Urinary bladder (tissue), 4 donors: ENCODE measurements at places on chromosomes 7 and 10. TPM values are rescaled to one million over a fixed set of nuclear protein-coding genes. Genes with fewer than 3 reads are reported as not detected.

The NPY4R gene
- not detected for polyA plus RNA-seq

The BEND7 gene
- polyA plus RNA-seq, result 8.0 TPM

DNA sequence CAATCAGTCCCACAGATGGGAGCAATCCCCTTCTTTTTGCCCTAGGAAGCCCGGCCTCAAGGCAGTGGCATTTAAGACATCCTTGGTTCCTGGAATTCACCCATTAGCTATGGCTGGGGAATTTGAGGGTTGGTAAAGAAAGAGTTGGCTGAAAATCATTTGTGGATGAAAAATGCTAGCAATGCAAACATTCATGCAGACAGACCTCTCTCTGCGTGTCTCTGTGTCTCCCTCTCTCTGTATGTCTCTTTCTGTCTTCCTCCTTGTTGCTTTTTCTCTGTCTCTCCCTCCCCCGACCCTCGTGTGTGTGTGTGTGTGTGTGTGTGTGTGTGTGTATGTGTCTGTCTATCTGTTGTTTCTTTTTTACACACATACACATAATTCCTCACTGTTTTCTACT lies 19.4 kb downstream of the LDB3 start:
- no peak for DNase-seq

The CYTH3 gene
- 23.5 TPM for polyA plus RNA-seq

The MMP21 gene
- not detected for polyA plus RNA-seq

- no peak for DNase-seq
Measured at GRCh38 chr7:22329816-22330524, 27.0 kb downstream of the RAPGEF5 start.

GRCh38 chr10:88478256-88478655 lies 104.9 kb downstream of the RNLS start:
- DNase-seq, result no peak

DNA sequence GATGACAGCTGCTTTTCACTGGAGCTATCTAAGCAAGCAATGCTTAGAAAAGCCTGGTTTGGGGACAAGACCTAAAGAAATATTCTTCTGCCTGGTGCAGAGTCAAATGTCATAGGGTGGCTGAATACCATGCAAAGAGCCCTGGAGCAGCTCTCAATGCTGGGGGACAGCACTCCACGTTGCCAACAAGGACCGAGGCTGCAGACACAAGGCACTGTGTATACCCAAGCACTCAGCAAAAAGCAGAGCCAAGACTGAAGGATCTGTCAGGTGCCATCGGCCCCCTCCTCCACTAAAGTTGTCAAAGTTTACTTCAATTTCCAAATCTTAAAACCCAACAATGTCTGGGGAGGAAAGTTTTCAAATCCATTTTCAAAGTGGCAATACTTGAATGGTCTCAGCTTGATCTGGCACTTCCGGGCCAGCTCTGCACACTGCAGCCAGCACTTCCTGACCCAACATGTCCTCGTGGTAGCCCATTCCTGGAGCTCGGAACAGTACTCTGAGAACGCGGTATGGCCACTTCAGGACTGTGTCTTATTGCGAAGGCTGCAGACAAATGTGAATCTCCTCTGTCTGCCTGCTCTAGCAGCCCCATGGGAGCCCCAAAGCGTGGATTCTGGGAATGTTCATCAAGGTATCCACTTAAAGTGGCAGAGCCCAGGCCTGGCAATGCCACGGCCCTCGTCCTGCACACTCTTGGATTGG lies 191.8 kb downstream of the TNS3 start:
- no peak for DNase-seq

- DNase-seq, result no peak
Measured at GRCh38 chr10:1939016-1939415, 201.7 kb upstream of the ADARB2 start.

DNA sequence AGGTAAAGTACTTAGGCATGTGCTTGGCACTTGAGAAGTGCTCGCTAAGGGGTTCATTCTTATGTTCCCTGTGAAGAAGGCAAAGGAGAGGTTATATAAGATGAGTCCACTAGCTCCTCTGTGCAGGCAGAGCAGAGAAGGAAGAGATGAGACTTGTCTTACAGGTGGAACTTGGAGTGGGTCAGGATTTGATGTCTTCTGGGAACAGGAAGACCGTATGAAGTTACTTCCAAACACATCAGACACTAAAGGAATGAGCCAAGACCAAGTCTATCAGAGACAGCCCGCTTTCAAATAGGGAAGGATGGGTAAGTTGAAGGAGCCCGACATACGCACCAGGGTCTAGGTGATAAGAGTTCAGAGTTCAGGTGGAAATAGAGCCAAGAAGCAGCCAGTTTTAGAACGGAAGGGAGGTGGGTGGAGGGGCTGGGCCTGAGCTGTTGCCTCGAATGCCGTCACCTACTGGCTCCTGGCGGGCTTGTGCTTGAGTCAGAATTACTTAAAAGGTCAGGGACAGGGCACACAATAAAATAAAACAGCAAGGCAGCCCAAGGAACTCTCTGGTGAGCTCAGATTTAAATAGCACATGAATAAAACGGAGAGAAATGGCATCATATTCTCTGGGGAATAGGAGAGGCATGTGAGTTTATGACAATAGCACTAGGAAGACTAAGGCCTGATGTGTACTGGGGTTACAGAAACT lies 56.1 kb upstream of the GRB10 start:
- DNase-seq, result no peak

GRCh38 chr7:71900556-71900955 lies 511.6 kb downstream of the CALN1 start:
- DNase-seq, result no peak

The DLX5 gene
- 0.20 TPM for polyA plus RNA-seq

- DNase-seq, result no peak
Measured at GRCh38 chr7:131803816-131804215, 247.4 kb upstream of the PODXL start.

GRCh38 chr7:80552031-80552694 lies 40.3 kb upstream of the GNAT3 start:
- no peak for DNase-seq

The ATOH7 gene
- polyA plus RNA-seq, result 0.06 TPM

DNA sequence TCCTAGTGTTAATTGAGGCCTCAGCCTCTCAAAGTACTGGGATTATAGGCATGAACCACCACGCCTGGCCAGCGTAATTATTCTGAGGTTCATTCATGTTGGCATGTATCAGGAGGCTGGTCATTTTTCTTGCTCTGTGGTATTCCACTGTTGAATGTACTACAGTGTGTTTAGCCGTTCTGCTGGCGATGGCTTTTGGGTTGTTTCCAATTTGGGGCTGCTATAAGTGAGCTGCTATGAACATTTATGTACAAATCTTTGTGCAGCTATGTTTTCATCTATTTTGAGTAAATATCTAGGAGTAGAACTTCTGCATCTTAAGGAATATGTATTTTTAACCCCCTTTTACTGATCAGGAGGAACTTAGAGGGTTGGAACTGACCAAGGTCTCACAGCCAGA lies 145.8 kb downstream of the AUTS2 start:
- DNase-seq, result no peak

The MARCHF5 gene
- polyA plus RNA-seq, result 20.9 TPM

- no peak for DNase-seq
Measured at GRCh38 chr10:131314799-131315198, 3.3 kb upstream of the TCERG1L start.

- DNase-seq, result no peak
Measured at GRCh38 chr10:15324611-15325010, 46.5 kb downstream of the FAM171A1 start.

The ADCY1 gene
- 1.2 TPM for polyA plus RNA-seq

The LIPF gene
- polyA plus RNA-seq, result not detected

DNA sequence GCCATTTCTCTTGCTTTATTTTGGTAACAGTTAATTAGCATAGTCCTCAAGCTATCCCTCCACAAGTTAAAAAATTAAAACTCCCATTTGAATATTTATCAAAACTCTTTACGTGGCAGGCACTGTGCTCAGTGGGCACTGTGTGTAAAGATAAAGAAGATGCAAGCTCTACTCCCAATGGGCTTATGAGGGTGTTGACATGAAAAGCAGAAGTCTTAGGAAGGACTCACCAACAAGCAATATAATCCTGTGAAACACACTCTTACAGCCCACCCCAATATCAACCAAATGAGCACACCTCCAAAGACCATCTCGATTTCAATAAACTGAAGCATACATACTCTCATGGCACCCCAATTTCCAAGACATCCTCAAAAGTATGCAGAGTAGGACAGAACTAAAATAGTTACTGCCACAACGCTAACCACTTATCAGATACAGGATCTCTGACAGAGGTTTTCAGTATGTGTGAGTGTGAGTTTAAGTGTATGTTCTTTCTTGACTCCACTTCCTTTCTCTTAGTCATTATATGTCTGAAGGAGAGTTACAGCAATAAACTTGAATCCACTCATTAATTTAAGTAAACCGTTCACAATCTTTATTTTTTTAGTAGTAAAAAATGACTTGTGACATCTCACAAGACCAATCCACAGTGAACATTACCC lies 120.0 kb downstream of the PDE1C start:
- DNase-seq, result no peak

- DNase-seq, result no peak
Measured at GRCh38 chr7:20932785-20933527, 146.3 kb upstream of the SP8 start.

The AFAP1L2 gene
- polyA plus RNA-seq, result 9.1 TPM

DNA sequence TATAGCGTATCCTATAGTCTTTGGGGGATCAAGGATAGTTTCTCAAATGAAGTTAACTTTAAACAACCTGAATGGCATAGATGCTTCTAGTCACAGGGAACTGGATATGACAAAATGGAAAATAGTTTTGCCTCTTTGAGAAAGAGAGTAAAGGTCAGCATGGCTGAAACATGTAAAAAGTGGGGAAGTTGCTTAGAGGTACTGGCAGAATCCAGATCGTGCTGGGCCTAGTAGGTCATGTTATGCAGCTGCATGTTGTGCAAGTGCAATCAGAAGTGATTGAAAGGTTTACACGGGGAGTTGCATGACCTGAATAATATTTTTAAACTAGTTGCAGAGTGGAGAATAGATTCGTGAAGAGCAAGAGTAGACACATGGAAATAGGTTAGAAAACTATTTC lies 201.1 kb upstream of the HDAC9 start:
- DNase-seq, result no peak

GRCh38 chr10:78321500-78321899 lies 287.8 kb downstream of the RPS24 start:
- no peak for DNase-seq

The PRSS37 gene
- not detected for polyA plus RNA-seq

DNA sequence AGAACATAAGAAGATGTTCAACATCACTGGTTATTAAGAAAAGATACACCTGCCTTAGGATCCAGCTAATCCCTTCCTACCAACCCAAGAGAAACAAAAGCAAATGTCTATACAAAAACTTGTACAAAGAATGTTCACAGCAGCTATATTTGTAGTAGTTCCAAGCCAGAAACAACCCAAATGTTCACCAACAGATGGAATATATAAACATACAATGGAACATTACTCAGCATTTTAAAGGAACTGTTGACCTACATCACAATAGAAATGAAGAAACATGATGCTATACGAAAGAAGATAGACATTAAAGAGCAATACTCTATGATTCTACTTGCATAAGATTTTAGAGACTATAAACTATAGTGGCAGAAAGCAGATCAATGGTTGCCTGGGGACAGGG lies 149.4 kb downstream of the ZNF438 start:
- no peak for DNase-seq

DNA sequence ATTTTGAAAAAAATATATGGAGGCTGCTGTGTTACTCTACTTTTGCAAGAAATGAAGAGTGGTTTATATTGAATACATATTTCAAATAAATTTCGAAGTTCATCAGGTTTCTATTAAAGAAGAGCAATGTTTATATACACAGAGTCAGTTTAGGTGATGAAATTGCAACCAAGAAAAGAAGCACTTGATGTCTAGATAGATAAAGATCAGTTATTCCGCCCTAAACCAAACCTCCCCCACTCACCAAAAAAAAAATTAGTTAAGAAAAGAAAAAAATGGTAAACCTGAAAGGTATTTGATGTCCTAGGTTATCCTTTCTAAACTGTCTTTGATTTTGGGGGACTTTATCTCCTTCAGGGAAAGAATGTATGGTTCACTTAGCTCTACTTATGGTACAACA lies 111.8 kb downstream of the SKIDA1 start:
- no peak for DNase-seq

DNA sequence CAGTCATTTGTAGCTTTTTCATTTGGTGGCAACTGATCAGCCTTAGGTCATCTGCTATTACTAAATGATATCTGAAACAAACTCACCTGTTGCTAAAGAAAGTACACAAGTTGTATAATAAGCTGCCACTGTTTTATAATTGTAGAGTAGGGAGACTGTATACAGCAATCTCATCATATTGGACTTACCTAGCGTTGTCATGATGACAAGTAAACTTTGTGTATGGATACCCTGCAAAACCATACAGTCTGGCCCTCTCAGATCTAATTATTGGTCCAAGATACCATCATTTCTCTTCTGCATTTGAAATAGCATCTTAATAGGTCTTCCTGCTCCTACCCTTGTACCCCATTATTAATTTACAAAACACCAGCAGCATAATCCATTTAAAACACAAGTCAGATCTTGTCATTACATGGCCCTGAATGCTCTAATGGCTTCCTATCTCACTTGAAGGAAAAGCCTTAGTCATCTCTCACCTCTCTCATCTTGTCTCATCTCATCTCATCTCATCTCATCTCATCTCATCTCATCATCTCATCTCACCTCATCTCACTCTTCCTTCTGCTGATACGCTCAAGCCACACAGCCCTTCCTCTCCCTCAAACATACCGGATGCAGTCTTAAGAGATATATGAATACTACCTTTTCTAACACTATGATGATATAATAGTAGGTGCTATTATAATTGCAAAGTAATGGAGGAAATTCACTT lies 540.6 kb downstream of the MDFIC start:
- DNase-seq, result no peak

DNA sequence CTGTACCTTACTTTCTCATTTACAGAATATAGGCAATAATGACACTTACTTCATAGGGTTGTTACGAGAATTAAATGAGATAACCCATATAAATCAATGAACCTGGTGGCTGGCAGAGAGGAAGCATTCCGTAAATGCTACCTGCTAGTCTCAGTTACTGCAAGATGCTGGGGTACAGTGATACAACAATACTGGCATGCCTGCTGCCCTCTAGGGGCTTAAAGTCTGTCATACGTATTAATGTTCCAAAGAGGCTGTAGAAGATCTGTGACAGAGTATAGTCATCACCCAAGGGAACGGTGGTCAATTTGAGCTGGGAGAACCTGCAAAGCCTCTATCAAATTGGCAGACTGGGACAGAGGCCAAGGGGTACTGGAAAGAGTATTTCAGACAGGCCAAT lies 421.5 kb downstream of the GPAM start:
- DNase-seq, result no peak

GRCh38 chr7:102064361-102065025 lies 222.2 kb upstream of the SH2B2 start:
- DNase-seq, result no peak

The BAIAP2L1 gene
- 3.7 TPM for polyA plus RNA-seq

GRCh38 chr10:29751684-29752083 lies 116.9 kb upstream of the SVIL start:
- no peak for DNase-seq

DNA sequence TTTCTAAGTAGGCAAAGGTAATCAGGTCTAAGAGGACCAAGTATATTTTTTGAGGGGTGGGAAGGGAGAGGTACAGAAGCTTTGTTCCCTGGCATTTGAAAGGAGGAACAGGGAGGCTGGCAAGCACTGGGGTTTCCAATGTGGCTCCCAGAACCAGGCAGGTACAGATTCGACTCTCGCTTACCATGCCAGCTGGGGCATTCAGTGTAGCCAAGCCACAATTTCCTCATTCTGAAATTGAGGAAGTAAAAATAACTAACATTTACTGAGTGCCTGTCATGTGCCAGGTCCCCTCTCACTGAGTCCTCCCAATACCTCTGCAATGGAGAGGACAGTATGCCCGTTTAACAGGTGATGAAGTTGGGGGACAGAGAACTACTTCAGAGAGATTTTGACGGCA lies 45.9 kb upstream of the BET1 start:
- DNase-seq, result no peak

GRCh38 chr7:147173883-147174282 lies 1057.3 kb downstream of the CNTNAP2 start:
- DNase-seq, result no peak
